ENCODE measurements at places on chromosomes 16 and 17.

- DNase-seq = no peak
Measured at GRCh38 chr16:83711069-83711468, 96.7 kb upstream of the HSBP1 start.

DNA sequence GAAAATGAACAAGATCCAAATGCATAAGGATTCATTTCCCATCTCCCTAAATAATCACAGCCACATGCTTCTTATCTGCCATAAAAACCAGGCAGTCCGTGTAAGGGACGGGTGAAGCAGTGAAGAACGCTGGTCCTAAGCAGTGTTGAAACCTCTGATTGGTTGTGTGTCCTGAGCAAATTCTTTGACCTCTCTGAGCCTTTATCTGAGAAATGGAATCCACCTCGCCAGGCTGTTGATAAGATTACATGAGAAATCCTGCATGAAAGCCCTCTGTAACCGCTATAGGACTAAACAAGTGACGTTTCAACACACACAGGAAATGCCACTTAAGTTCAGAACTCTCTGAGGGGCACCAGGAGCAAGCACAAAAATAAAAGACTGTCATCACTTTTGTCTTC is 26.8 kb downstream of the GAS7 start:
- DNase-seq = no peak

DNA sequence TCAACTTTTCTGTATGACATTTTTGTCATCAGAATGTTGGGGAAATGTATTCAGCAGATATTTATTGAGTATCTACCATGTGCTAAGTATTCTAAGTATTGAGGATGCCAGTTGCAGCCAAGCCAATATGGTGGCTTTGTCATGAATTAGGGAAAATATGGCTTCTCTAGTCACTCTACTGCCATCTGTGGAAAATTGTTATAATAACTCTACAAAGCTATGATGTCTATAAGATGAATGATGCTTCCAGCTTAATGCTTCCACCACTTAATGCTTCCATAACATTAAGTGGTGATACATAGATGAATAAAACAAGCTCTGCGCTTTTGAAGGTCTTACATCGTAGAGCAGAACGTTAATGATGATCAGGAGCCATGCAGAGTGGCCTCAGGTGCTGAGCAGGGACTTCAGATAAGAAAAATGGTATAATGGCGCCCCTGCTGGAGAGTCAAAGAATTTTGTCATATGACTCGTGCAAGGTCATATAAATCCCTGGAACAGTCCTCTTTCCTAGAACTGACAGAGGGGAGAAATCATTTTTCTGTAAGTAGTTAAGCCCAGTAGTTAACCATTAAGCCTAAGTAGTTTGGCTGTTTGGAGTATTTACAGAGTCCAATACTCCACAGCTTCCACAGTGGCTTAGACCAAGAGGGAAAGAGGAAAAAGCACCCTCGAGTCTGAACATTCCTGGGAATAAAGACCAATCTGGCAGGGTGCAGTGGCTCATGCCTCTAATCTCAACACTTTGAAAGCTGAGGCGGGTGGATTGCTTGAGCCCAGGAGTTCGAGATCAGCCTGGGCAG is 2.7 kb upstream of the TMIGD1 start:
- DNase-seq = no peak

- no peak for DNase-seq
Measured at GRCh38 chr16:28830531-28830930, 7.7 kb downstream of the ATXN2L start.

DNA sequence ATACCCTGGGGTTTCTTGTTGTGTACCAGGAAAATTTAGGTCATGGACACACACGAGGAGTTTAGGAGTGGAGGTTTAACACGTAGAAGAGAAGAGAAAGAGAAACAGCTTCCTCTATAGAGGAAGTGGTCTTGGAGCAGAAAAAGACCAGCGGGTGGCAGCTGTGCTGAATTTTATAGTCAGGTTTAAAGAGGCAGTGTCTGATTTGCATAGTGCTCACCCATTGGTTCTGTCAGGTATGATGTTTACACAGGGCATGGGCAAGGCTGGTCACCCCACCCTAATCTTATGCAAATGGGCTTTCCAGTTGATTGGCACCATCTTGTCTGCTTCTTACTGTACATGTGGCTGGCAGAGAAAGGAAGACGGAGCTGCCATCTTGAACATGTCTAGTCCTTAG is 309.0 kb downstream of the CDH13 start:
- no peak for DNase-seq

- DNase-seq = no peak
Measured at GRCh38 chr17:71505981-71506380, 614.8 kb upstream of the SOX9 start.

DNA sequence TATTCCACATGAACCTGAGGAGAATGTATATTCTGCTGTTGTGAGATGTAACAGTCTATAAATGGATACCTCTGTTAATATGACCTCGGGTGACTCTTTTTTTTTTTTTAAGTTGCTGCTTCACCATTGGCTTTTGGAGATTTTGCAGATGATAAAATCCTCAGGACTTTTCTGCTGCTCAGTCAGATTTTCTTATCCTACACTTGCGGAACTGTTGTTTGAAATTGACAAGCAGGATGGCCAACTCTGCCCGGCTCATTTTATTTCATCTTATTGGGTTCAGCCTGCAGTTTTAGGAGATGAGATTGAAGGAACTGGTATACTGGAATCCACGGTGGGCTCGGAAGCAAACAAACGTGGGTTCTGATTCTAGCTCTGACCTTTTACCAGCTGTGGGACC is 19.3 kb downstream of the IL4R start:
- DNase-seq = no peak

DNA sequence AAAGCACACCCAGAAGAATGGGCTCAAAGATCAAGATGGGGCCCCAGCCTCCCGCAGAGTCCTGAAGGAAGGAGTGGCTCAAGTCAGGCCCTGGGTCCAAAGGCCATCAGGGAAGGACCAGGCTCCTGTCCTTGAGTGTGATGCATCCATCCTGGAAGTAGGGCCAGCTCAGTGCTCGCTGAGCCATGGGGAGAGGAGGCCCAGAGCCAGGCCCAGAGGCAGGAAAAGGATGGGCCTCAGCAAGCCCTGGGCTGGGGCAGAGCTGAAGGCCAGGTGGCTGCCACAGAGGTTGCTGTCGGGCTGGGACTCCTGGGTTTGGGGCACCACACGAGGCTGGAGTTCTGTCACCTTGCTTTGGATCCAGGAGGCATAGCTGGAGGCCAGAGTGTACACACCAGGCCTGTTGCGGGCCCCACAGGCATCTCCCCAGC is 3.7 kb downstream of the PRSS8 start:
- no peak for DNase-seq

- DNase-seq = no peak
Measured at GRCh38 chr17:33816842-33817617, 438.1 kb upstream of the CCL2 start.

GRCh38 chr16:821751-822150 is 21.2 kb upstream of the GNG13 start:
- no peak for DNase-seq

- no peak for DNase-seq
Measured at GRCh38 chr16:47366228-47366627, 94.6 kb downstream of the ITFG1 start.

- no peak for DNase-seq
Measured at GRCh38 chr17:30790279-30790678, 34.2 kb downstream of the CRLF3 start.

- no peak for DNase-seq
Measured at GRCh38 chr16:15677447-15677846, 27.4 kb downstream of the NDE1 start.

DNA sequence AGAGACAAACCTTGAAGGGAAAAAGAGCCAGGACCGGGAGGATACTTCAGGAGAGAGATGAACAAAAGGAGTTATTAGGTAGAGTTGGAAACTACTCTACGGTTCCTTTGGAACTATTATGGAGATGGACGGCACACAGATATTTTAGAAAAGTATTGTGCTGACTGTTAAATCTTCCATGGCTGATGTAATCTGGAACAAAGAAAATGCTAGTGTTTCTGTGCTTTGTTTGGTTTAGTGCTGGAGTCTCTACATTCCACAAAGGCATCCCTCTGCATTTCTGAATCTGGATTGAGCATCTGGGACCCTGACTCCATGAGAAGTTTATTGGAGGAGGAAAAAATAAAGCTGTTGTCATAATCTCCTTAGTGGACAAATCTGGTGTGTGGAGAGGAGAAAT is 57.2 kb downstream of the RPGRIP1L start:
- DNase-seq = no peak

- DNase-seq = no peak
Measured at GRCh38 chr16:71218306-71218963, 12.1 kb downstream of the HYDIN start.

Data from AG04449 (cell line).